Activated T-cell treated with anti-CD3 and anti-CD28 coated beads, Interleukin-2, amount 50 U/mL, for 72 hours (primary cell): ENCODE measurements at places on chromosomes 7 and 10. TPM values are rescaled to one million over a fixed set of nuclear protein-coding genes. Genes with fewer than 3 reads are reported as not detected.

GRCh38 chr7:128030654-128031611 is at the start of gene LRRC4:
Gene LRRC4, minus strand, starts transcription at chr7:128031437. Its CDS starts 797 bp downstream, at chr7:128030640.
- H3K36me3 ChIP-seq = peaks cover 10% of the 10 kb centered on the region
- peak; percentile 34 for DNase-seq
- H3K4me1 ChIP-seq = peaks cover 11% of the 10 kb centered on the region

GRCh38 chr10:120824881-120825309 is 26.3 kb upstream of the WDR11 start:
- no peaks in the 10 kb centered on the region for H3K36me3 ChIP-seq
- no peak overlapping the region for H3K4me3 ChIP-seq
- H3K4me1 ChIP-seq = no peaks in the 10 kb centered on the region

DNA sequence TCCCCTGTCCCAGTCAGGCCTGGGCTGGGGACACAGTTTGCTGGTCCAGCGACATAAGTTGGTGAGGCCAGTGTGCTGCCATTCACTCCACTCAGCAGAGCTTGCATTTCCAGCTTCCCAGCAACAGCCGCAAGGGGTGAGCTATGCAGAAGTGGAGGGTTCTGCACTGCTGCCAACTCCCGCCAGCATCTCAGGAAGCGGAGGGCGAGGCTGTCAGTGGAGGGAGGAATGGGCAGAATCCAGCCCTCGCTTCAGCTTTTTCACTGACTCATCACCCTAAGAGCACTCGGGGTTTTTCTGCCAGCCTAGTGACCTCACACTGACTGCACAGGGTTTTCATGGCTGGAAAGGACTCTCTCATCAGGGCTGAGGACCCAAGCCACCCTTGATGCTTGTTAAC is 625.1 kb upstream of the MKI67 start:
- H3K27ac ChIP-seq = no peak overlapping the region
- H3K4me3 ChIP-seq = no peak overlapping the region
- no peaks in the 10 kb centered on the region for H3K4me1 ChIP-seq
- no peak for DNase-seq

GRCh38 chr10:44166441-44166840 is 218.5 kb downstream of the CXCL12 start:
- no peaks in the 10 kb centered on the region for H3K27me3 ChIP-seq
- no peaks in the 10 kb centered on the region for H3K4me1 ChIP-seq
- H3K36me3 ChIP-seq = no peaks in the 10 kb centered on the region
- H3K27ac ChIP-seq = no peak overlapping the region

DNA sequence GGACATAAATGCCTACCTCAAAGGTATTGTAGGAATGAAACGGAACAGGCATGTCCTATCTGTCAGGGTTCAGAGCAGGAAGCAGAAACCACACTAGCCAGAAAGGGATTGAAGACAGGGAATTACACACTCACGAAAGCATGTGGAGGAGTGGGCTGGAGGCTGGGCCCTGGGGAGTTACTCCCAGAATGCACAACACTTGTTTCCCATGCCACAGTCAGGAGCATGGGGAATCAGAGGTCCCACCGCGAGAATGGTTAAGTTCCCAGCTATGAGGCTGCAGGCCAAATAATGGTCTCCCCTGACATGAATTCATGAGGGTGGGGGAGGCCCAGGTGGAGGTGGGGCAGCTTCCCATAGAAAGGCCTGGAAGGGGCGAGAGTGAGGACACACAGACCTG is 212.7 kb downstream of the HERPUD2 start:
- no peak overlapping the region for H3K27ac ChIP-seq
- peaks cover 38% of the 10 kb centered on the region for H3K27me3 ChIP-seq
- DNase-seq = no peak
- H3K36me3 ChIP-seq = peaks cover 2% of the 10 kb centered on the region
- no peaks in the 10 kb centered on the region for H3K4me1 ChIP-seq
- H3K4me3 ChIP-seq = no peak overlapping the region

DNA sequence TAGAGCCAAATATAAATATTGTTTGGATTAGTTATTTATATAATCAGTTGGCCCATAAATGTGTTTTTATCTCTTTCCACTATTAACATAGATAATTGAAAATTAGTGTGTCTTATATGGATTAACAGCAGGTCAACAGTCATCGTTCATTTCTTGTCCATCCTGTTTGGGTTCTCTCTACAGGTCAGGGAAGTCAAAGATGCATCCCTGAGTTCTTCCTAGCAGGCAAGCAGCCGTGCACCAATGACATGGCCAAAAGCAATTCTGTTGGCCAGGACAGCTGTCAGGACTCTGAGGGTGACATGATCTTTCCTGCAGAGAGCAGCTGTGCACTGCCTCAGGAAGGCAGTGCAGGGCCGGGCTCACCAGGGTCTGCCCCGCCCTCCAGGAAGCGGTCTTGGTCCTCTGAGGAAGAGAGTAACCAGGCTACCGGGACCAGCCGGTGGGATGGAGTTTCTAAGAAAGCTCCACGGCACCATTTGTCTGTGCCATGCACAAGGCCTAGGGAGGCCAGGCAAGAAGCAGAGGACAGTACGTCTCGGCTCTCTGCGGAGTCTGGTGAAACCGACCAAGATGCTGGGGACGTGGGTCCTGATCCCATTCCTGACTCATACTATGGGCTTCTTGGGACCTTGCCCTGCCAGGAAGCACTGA is 15.9 kb downstream of the FBH1 start:
- no peak overlapping the region for H3K4me3 ChIP-seq
- H3K27ac ChIP-seq = no peak overlapping the region
- peaks cover 30% of the 10 kb centered on the region for H3K36me3 ChIP-seq
- no peaks in the 10 kb centered on the region for H3K27me3 ChIP-seq
- H3K4me1 ChIP-seq = peaks cover 27% of the 10 kb centered on the region

DNA sequence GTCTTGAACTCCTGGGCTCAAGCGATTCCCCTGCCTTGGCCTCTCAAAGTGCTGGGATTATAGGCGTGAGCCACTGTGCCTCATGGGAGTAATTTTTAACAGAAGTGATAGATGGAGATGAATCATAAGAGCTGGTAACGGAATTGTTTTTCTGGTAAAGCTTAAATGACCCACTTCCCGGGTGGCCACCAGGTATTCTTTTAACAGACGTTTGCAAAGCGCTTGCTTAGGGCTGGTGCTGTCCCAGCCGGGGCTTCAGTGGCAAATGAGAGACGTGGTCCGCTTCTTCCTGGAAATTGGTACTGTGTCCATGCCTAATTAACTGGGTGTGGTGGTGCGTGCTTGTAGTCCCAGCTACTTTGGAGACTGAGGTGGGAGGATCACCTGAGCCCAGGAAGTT is 23.5 kb downstream of the CAMK1D start:
- no peak overlapping the region for H3K27ac ChIP-seq
- H3K27me3 ChIP-seq = no peaks in the 10 kb centered on the region
- H3K36me3 ChIP-seq = no peaks in the 10 kb centered on the region
- H3K4me3 ChIP-seq = no peak overlapping the region
- peaks cover 18% of the 10 kb centered on the region for H3K4me1 ChIP-seq

GRCh38 chr7:21041666-21042065 is 255.0 kb upstream of the SP8 start:
- DNase-seq = no peak
- H3K4me1 ChIP-seq = no peaks in the 10 kb centered on the region
- no peak overlapping the region for H3K4me3 ChIP-seq
- H3K36me3 ChIP-seq = no peaks in the 10 kb centered on the region

DNA sequence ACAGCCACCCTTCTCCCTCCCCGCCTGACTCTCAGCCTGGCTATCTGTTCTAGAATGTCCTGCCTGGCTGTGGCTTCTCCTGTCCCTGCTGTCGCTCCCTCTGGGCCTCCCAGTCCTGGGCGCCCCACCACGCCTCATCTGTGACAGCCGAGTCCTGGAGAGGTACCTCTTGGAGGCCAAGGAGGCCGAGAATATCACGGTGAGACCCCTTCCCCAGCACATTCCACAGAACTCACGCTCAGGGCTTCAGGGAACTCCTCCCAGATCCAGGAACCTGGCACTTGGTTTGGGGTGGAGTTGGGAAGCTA is 1.2 kb downstream of the EPO start:
- H3K4me3 ChIP-seq = no peak overlapping the region
- peaks cover 8% of the 10 kb centered on the region for H3K4me1 ChIP-seq
- H3K27me3 ChIP-seq = peaks cover 46% of the 10 kb centered on the region
- no peak for DNase-seq
- no peaks in the 10 kb centered on the region for H3K36me3 ChIP-seq

- peaks cover 2% of the 10 kb centered on the region for H3K36me3 ChIP-seq
- H3K4me1 ChIP-seq = peaks cover 22% of the 10 kb centered on the region
- H3K27me3 ChIP-seq = no peaks in the 10 kb centered on the region
- no peak for DNase-seq
- no peak overlapping the region for H3K27ac ChIP-seq
- H3K4me3 ChIP-seq = no peak overlapping the region
Measured at GRCh38 chr7:129388333-129389098, 45.7 kb upstream of the STRIP2 start.

DNA sequence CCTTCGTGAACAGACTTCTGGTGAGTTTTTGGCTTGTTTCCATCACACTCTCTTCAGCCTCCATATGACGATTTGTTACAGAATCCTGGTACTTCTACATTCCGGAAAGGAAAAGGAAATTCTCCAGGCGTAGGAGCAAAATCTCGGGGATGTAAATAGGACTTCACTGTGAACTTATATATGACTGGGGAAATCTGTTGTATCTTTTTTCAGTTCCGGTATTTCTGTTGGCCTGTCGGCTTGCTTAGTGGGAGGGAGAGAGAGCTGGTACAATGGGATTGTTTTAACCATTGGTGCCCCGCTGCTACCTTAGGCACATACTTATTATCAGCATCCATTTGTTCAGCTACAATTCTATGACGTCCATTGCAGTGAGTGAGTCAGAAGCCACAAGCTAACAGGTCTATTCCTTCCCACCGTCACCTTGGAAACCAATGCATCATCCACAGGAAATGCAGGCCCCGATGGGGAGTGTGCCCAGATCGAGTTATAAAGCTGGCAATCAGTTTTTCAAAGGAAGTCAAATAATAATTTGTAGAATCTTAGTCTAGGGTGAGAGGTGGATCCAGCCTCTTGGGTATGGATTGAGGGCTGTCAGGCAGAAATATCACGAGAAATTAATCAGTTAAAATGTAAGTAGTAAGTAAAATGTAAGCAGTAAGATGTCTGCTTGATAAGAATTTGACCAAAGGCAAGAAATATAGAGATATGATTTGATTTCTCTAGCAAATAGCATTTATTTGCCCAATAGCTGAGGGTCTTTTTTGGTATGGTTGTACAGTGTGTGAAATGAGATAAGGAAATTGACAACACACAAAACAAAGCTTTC is 92.0 kb upstream of the MKLN1 start:
- no peaks in the 10 kb centered on the region for H3K27me3 ChIP-seq
- peaks cover 75% of the 10 kb centered on the region for H3K4me1 ChIP-seq
- peak overlapping the region; percentile 99 for H3K27ac ChIP-seq
- DNase-seq = peak; percentile 84

DNA sequence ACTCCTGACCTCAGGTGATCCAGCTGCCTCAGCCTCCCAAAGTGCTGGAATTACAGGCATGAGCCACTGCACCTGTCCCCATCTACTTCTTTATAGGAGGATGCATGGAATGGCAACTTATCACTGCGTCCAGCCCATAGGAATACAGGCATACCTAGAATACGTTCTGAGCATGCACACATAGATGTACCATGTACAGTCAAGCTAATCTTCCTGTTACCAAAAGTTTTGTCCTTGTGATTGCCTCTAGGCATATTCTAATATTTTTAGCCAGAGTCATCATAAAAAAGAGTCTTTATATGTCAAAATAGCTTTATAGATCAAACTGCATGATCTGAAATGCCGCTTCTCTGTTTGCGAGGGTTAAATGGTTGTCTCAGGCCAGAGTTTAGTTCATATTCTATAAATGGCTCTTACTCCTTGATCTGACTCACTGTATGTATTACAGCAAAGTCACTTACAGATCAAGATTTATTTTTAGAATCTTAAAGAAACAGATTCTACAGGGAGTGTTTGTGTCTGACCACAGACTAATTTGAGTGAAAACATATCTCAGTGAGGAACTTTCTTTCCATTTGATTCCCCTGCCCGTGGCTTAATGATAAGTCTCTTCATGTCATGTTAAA is 210.9 kb downstream of the CREB5 start:
- H3K27ac ChIP-seq = no peak overlapping the region
- H3K4me3 ChIP-seq = no peak overlapping the region
- no peak for DNase-seq
- H3K36me3 ChIP-seq = no peaks in the 10 kb centered on the region
- H3K27me3 ChIP-seq = peaks cover 25% of the 10 kb centered on the region

DNA sequence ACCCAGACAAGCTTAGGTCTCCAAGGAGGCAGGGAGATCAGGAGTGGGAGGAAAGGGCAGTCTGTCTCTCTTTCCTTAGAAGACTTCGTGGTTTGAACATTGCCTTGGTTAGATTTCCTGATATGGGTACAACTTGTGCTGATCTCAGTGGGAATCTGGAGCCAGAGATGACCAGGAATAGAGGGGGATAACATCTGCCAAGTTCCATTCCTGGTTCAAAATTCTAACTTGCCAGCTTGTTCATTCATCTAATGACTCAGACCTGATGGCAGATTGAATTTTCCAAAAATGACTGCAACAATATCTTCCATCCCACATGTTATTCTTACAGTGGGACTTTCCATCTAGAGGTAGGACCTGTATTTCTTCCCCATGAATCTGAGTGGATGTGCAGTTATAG is 394.3 kb upstream of the PODXL start:
- H3K27me3 ChIP-seq = peaks cover 19% of the 10 kb centered on the region
- no peak overlapping the region for H3K27ac ChIP-seq
- no peak overlapping the region for H3K4me3 ChIP-seq
- H3K4me1 ChIP-seq = no peaks in the 10 kb centered on the region
- DNase-seq = no peak

- peak overlapping the region; percentile 20 for H3K27ac ChIP-seq
- H3K4me1 ChIP-seq = peaks cover 39% of the 10 kb centered on the region
- peaks cover 24% of the 10 kb centered on the region for H3K36me3 ChIP-seq
- DNase-seq = no peak
Measured at GRCh38 chr10:100516847-100517246, 2.8 kb downstream of the SEC31B start.

DNA sequence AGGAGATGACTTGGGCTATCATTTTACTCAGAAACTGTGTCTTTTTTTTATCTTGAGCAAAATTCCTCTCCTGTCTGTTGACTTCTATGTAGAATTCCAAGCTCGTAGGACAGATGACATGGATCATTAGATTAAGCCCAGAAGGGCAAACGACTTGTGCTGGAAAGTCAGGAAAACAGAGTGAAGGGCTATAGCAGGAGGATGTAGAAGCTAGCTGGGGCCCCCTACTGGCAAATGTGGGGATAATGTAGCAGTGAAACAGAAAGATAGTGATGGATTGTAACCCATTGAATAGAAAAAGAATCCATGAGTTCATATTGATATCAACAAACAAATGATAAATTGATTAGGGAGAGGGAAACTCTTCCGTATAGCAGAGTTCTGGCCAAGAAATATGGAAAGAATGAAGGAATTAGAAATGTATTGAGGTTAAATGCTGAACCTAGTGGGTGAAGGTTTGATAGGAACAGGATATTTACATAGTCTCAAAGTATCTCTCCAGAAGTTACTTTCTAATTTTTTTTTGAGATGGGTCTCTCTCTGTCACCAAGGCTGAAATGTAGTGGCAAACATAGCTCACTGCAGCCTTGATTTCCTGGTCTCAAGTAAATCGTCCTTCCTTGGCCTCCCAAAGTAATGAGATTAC is 103.6 kb downstream of the LYZL1 start:
- DNase-seq = peak; percentile 37
- H3K4me3 ChIP-seq = no peak overlapping the region
- H3K36me3 ChIP-seq = no peaks in the 10 kb centered on the region
- H3K27ac ChIP-seq = no peak overlapping the region
- no peaks in the 10 kb centered on the region for H3K4me1 ChIP-seq

CALHM3 gene
- not detected for total RNA-seq

CRPPA gene
- total RNA-seq = 0.53 TPM
